ENCODE measurements at places on chromosomes 4 and X. TPM values are rescaled to one million over a fixed set of nuclear protein-coding genes. Genes with fewer than 3 reads are reported as not detected.

GRCh38 chr4:131509521-131509920 lies 1639.6 kb upstream of the PCDH10 start:
- no peak for DNase-seq

DNA sequence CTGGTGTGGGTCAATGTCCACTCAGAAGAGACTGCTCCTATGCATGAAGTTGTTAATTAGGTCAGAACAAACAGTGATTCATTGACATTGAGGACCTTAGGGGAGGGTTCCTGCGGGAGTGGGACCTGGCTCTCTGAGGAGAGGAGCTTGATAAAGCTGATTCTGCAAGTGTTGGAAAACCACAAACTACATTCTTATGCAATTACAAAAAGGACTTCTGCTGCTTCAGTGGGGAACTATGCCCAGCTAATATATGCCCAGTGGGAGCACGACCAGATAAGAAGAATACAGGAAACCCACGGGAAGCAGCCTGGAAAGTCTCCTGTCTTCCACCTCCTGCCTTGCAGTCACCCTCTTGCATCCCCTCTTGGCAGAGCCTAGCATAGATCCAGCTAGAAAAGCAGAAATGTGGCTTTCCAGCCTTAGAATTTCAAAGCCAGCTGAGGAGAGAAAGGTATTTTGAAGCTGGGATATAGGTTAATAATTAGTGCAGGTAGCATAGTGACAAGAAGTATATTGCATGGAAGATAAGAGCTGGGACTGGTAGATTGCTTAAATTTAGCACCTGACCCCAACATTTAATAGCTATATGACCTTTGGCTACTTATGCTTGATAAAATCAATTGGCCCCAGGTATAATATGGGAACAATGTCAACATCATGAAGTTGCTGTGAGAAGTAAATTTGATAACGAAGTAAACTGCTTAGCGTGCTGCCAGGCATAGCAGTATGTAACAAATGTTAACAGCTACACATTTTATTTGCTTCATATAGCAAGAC lies 34.9 kb upstream of the UGT8 start:
- no peak for DNase-seq

- DNase-seq: no peak
These were observed 49.0 kb downstream of the DDX3X start for GRCh38 chrX:41382714-41383645.

DNA sequence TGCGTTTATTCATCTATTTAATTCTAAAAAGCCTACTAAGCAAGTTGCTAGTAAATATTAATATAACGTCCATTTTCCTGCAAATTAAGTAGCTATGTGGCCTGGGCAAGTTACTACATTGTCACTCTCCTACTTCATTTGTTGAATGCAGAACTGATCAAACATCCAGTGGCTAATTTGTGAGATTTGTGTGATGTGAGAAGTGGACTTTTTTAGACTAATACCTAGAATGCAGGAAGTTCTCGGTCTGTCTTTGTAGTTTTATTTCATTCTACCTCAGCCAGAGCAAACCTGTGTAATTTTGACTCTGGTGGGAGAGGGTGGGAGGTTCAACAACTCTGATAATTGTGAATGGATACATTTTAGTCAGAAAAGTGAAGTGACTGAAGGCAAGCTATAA lies 840 bp downstream of the GUF1 start:
- DNase-seq: no peak

DNA sequence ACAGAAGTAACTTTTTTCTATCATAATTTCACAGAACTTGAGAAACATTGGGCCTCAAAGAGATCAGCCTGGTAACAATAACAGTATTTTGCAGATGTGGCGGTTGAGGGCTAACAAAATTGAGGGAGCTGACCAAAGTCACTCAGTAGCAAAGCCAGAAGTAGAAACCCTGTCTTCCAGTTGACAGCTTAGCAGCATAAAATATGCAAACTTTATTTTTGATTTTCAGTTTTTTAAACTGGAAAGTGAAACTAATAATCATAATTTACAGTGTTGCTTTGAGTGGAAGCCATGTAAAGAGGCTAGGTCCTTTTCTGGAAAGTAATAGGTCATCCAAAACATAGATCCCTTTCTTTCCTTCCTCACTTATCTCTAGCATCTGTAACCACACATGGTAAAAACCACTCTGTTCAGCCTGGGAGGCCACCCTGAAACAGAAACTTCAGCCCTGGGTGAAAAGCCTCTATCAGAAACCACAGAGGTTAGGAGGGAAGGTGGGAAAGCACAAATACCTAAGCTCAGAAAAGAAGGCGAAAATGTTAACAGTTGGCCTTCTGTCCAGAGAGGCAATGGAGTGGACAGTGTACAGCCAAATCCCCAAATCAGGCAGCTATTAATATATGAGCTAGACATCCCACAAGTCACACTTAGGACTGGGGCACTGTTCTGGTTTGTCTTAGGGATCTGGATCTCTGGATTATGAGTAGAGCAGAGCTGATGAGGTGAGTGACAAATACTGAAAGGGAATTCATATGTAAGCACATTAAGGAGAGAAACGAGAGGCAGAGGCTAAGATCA lies 61.1 kb upstream of the ARSJ start:
- no peak for DNase-seq

- DNase-seq: peak; percentile 77
These were observed 64.7 kb downstream of the TBC1D14 start for GRCh38 chr4:6974138-6974848.

DNA sequence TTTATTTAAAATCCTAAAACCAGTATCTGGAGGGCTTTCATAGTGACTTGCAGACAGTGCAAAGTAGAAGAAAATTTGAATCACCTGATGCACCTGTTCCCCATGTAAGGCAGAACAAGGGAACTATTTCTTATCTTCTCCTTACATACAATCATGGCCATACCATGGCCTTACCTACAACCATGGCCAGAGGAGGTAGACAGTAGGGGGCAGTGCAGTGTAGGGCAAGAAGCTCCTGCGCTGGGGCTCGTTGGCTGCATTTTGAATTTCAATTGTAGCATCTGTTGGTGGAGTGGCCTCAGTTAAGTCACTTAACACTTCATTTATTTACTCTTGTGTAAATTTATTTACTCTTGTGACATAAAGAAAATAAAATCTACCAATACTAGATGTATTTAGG lies 33.0 kb downstream of the GALNTL6 start:
- DNase-seq: no peak

DNA sequence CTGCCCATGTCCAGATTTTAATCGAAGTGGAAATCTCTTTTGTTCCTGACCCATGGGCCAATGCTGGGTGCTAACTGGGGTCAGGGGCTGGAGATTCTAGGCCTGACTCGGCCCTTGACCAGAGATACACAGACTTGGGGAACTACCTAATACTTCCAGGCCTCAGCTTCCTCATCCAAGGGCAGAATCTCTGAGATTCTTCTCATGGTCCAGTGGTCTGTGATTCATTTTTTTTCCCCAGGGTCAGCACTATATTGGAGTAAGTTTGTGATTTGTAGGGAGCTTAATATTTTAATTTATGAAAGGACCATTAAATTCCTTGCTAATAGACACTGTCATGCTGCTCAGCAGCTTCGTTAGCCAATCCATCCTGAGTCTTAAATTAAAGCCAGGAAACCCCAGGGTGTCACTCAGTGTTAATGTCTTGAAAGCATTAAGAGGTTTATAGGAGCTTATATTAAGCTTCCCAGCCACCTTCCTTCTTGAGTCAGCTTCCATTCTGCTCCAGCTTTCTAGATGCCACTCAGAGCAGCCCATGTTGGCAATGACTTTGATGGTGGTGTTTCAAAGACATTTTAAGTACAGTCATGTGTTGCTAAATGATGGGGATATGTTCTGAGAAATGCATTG lies 27.0 kb upstream of the PROM1 start:
- no peak for DNase-seq

Gene GAGE12E
- not detected for total RNA-seq
